T-helper 17 cell (primary cell): ENCODE measurements at places on chromosomes 12 and 14. TPM values are rescaled to one million over a fixed set of nuclear protein-coding genes. Genes with fewer than 3 reads are reported as not detected.

Gene TNFRSF1A
- total RNA-seq: 22.4 TPM

Gene KERA
- not detected for total RNA-seq

Gene OR4E2
- total RNA-seq: not detected

Gene RD3L
- 0.86 TPM for total RNA-seq

Gene CMKLR1
- 0.22 TPM for total RNA-seq

Gene PLEKHD1
- 0.70 TPM for total RNA-seq

Gene FOXM1
- total RNA-seq: 1.0 TPM
